Uterine smooth muscle cell (primary cell): ENCODE measurements at places on chromosomes 2 and 18. TPM values are rescaled to one million over a fixed set of nuclear protein-coding genes. Genes with fewer than 3 reads are reported as not detected.

GALNT13 gene
- 0.87 and 2.2 TPM in 2 replicates for total RNA-seq

RAMP1 gene
- 13.1 and 40.0 TPM in 2 replicates for total RNA-seq

TUBB8B gene
- not detected in 2 replicates for total RNA-seq

CNDP1 gene
- 0.12 TPM in 1 of 2 replicates, not detected in the other for total RNA-seq

OTX1 gene
- 0.25 TPM in 1 of 2 replicates, not detected in the other for total RNA-seq
